Common myeloid progenitor, CD34-positive (primary cell): ENCODE measurements at places on chromosomes 6 and 20.
A peak's percentile ranks its signal among the peaks of the same experiment; 100 is the strongest.

- DNase-seq: no peak
Measured at GRCh38 chr20:36827541-36828279, 48.2 kb upstream of the TLDC2 start.

DNA sequence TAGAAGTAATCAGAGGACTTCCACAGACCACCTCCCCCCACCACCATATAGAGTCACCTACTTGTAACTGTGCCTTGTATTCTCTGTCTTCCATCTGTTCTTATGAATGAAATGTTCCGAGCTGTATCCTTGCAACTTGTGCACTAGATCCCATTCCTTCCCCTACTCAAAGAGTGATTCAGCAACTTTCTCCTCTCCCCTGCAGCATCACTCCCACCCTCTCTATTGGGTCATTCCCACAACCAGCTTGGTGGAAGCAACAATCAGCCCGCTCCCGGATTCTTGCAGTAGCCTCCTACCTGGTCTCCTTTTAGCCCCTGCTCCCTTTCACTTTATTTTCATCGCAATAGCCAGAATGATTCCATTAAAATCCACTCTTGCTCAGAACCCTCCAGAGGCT lies 34.9 kb upstream of the REV3L start:
- no peak for DNase-seq

- DNase-seq: no peak
Measured at GRCh38 chr6:71444222-71444621, 155.6 kb downstream of the OGFRL1 start.

- DNase-seq: peak; percentile 74
Measured at GRCh38 chr6:139175389-139175948, 40.6 kb downstream of the HECA start.

- DNase-seq: no peak
Measured at GRCh38 chr6:5159162-5159561, 74.0 kb downstream of the PPP1R3G start.
